Skeletal muscle cell (primary cell): ENCODE measurements at places on chromosomes 4 and X.

- DNase-seq: no peak
Observed at GRCh38 chr4:128636906-128637305, 172.6 kb upstream of the JADE1 start.

DNA sequence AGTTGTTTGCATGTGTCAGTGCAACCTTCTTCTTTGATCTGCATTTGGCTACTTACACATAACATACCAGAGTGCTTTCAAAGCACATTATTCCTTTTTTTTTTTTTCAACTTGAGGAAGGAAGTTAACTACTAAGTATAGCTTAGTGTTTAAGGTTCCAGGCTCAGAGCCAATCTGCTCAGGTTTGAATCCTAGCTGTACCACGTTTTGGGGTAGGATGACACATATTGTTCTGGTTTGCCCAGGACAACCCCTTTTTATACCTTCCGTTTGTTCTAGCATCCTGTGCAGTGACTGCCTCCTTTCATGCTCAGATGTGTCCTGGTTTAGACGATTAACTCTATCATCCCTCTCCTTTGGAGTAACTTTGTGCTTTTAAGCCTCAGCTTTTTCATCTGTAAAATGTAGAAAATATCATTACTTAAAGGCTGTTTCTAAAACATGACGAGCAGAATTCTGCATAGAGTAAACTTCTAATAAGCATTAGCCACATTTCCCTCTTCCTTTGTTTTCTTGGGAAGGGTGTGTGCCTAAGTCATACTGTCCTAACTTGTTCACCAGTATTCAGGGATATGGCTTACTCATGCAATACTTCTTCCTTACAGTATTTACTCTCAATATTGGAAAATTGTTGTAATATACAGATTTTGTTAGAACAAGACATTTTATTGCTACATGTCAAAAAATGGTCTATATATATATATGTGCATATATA is 281.3 kb downstream of the C4orf33 start:
- no peak for DNase-seq

- peak; percentile 78 for DNase-seq
Observed at GRCh38 chr4:168856312-168856711, 153.7 kb downstream of the CBR4 start.

DNA sequence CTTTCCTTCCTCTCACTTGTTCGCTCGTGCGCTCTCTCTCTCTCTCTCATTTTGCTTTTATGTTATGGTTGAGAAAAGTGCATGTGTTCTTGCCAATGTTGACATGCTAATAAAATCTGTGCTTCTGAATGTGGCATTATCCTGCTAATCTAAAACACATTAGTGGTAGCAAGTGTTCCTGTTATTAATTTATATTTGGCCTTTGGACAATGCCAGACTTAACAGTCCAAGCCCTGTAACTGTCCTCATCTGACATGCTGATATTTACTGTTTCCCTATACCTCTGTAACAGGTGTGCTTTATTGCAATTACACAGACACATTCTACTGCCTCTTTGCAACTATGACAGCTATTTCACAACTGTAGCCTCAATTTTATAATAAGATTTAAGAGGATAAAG is 2.7 kb downstream of the PPARGC1A start:
- DNase-seq: no peak

DNA sequence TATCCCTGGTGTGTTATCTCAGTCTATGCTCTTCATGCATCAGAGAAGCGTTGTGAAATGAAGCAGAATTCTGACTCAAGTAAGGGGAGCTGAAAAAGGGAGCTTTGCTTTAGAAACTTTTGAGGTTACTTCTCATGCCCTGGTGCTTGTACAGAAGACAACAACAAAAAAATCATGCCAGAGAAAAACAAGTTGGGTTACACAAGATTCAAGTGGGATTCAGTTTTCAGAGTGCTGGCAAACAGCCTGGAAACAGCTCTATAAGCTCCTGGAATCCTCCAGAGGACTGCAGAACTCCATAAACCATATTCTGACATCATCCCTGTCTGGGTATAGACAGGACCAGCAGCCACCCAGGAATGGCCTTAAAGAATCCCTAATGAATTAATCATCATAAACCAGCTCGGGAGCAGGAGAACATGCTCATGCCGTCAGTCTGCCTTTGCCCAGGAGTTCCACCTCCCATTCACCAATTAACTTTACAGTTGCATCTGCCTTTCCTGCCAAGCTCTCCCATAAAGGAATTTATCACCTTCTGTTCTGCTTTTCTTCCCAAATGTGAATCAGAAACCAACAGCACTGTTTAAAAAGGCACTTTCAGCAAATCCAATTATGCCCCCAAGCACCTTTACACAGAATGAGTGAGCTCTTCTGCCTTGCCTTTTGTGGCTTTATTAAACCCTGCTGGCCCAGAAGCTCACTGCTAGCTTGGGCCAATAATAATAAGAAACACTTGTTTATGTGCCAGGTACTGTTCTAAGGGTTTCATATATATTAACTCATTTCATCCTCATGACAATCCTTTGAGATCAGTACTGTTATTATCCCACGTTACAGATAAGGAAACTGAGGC is 54.5 kb upstream of the FBXW7 start:
- DNase-seq: peak; percentile 100

GRCh38 chr4:10728016-10728415 is 43.4 kb upstream of the CLNK start:
- no peak for DNase-seq

GRCh38 chrX:9604111-9604907 is 139.5 kb downstream of the TBL1X start:
- no peak for DNase-seq

- DNase-seq: peak; percentile 99
Observed at GRCh38 chr4:173252024-173252935, 81.9 kb downstream of the HMGB2 start.

GRCh38 chr4:31005037-31005436 is 284.9 kb downstream of the PCDH7 start:
- no peak for DNase-seq

DNA sequence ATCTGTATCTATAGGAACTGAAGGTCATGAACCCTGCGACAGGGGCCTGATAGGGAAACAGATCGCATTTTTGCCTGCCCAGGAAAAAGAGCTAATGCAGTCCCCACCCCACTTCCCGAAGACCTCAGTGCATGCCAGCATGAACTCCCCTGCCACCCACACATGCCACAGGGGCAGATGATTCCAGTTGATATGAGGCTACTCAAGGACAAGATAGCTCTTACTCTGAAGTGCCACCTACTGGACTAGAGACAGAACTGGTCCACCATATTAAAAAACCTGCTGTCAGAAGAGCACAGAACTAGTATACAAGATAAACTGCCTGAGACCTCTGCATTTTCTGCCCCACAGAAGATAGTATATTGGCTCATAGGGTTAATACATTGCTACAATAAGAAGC is 68.0 kb downstream of the YIPF7 start:
- no peak for DNase-seq

DNA sequence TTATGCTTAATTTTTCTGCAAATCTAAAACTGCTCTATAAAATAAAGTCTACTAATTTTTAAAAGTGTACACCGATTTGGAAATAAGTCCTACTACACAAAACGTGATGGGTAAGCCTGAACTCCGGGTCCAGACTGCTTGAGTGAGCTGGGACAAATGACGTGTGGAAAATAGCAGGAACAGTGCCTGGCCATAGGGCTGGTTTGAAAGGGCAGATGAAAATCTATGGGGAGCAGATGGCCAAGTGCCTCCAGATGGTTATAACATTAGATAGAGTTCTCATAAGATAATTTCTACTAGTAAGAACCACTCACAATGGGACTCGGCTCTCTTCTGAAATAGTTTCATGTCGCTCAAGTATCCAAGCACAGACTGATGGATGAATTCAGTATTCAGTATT is 52.5 kb downstream of the F11 start:
- DNase-seq: no peak

DNA sequence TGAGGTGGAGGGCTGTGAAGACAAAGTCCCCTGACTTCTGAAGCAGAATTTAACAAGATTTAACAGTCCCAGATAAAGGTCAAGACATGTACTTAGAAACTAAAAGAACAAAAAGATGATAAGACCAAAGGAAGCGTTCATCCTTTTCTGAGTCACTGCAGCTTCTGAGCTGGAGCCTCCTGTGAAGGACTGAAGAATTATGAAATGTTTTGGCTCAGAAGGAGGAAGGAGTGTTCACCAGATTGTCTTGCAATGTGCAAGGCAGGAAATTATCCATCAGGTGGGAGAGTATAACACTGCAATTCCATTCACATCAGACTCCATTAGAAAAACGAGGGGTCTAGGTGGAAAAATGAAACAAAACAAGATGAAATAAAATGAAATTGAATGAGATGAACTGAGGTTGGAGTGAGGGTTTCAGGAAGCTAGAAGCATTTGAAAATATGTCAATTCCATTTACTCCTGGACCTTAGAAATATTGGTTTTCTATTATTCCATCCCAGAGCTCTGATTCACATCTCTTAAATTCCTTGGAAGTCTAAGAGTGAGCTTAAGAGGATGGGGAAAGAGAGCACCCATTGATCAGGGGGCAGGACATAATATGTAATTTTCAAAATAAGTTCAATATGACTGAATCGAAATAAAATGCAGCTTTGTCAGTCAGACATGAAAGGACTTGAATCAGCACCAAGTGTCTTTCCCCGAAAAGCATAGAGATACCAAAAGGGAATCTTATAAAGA is 186.1 kb upstream of the LNX1 start:
- DNase-seq: peak; percentile 63
